ENCODE measurements at places on chromosomes 6 and 20.
A peak's percentile ranks its signal among the peaks of the same experiment; 100 is the strongest.

- no peak for DNase-seq
Observed at GRCh38 chr6:158367816-158368215, 55.6 kb downstream of the TULP4 start.

GRCh38 chr6:84447651-84448050 is 220.2 kb upstream of the CEP162 start:
- no peak for DNase-seq

GRCh38 chr6:142474531-142475289 is 172.9 kb downstream of the ADGRG6 start:
- DNase-seq = peak; percentile 55

GRCh38 chr6:88611721-88612120 is 351.7 kb downstream of the RNGTT start:
- no peak for DNase-seq

DNA sequence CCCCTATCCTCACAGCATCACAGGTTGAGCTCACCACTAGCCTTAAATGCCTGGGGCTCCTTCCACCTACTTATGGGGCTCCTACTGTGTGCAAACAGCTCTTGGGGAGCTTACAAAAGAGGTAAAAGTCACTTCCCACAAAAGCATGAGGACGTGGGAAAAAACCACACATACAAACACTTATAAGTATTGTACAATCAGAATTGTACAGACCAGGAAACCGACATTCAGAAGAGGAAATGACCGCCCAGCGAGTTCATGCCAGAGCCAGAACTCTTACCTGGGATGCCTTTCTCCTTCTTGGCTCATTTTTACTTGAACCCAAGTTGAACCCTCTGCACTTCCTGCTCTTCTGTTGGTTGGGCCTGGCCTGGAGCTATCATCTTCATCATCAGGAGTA is 6.3 kb upstream of the PPP1R16B start:
- no peak for DNase-seq

GRCh38 chr20:4601630-4602296 is 119.9 kb upstream of the PRND start:
- DNase-seq = no peak

GRCh38 chr6:44234101-44235025 is 11.0 kb downstream of the SLC29A1 start:
- peak; percentile 86 for DNase-seq

GRCh38 chr6:35062676-35063574 is 78.2 kb downstream of the TCP11 start:
- DNase-seq = no peak

GRCh38 chr20:63072991-63073737 is 66.4 kb upstream of the BHLHE23 start:
- no peak for DNase-seq

DNA sequence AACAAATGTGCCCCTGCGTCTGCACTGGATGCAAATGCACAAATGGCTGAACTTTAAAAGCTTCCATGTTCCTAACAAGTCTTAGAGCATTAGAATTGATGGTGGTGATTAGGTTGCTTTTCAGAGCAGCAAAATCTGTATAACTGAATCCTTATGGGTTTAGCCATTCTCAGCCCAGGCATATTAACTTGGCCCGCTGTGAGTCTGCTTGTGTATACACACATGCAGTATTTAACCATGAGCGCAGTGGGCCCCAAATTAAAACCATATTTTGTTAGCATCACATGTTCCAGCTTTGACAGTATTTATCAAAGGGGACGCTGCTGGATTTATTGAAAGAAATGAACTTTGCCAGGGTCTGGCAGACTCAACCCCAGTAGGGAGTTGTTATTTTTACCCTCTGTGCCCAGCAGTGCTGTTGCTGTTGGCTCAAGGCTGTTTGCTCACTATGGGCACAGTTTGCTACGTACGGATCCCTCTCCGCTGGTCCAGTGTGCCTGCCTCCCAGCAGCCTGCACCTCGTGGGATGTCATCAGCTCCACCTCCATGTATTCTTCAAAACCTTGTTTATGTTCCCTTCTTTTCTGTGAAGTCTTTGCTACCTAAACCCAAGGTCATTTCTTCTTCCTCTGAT is 144.7 kb downstream of the QRSL1 start:
- DNase-seq = no peak

GRCh38 chr20:32763202-32764004 is 1.2 kb downstream of the DNMT3B start:
- DNase-seq = no peak

- no peak for DNase-seq
Observed at GRCh38 chr20:38601216-38602184, at the start of gene ARHGAP40. TSS of gene ARHGAP40 (plus strand) at chr20:38601809.

GRCh38 chr6:140487586-140487985 is 1113.1 kb upstream of the CITED2 start:
- no peak for DNase-seq

GRCh38 chr6:83633609-83634008 is 75.3 kb downstream of the SNAP91 start:
- no peak for DNase-seq

DNA sequence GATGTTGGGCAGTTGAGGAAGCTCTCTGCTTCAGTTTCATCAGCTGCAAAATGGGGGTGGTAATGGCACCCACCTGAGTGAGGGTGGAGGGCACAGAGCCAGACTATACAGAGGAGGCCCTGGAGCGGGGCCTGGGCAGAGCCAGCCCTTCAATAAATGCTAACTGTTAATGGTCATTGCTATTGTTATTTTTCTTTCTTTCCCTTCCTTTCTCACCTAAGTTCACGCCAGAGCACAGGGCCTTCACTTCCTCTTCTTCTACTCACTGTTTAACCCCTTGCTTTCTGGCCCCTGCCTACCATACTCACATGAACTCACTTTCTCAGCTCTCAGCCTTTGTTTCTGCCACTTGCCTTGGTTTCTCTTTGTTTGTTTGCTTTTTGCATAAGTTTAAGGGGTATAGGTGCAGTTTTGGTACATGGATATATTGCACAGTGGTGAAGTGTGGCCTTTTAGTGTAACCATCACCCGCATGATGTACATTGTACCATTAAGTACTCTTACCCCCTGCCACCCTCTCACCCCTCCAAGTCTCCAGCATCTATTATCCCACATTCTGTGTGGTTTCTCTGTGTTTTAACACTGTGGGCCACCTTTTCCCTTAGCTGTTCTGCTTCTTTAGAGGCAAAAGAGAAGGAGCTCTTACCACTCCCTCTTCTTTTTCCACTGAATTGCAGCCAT is 7.5 kb upstream of the RREB1 start:
- DNase-seq = no peak

- no peak for DNase-seq
Observed at GRCh38 chr20:50838707-50839385, 44.0 kb downstream of the BCAS4 start.

DNA sequence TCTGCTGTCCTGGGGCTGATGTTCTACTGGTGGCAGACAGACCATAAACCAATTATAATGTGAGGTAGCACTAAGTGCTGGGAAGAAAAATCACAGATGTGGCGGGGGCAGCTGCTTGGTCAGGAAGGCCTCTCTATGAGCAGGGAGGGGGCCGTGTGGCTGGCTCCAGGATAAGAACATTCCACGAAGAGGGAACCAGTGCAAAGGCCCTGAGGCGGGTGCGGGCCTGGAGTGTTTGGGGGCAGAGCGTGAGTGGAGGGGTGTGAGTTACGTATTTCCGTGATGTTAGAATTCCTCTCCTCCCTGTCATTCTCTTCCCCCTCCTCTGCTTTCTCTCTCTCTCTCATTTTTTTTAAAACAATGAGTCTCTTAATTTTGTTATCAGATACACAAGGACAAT is 67.2 kb downstream of the CEBPB start:
- DNase-seq = no peak

DNA sequence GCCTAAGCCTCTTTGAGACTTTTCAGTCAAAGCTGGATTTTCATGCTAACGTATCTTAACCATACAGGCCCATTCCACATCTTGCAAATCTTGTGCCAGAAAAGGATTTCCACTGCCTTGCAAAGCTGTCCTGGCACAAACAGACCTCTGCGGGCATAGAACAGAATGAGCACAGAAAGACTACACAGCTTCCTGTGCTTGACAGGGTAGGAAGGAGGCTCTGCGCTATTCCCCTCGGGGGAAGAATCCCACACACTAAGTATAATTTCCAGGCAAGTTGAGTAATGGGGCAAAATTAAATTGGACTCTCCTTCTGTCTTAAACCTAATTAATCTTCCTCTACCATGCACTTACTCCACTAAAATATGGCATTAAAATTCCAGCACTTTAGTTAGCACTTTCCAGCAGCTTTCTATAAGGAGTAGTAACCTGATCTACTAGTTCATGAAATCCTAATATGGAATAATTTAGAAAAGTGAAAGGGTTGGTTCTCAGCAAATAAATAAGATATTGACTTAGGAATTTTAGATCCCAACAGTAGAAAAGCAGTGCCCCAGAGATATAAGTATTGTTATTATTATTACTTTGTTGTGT is 532.1 kb upstream of the JAG1 start:
- DNase-seq = no peak

DNA sequence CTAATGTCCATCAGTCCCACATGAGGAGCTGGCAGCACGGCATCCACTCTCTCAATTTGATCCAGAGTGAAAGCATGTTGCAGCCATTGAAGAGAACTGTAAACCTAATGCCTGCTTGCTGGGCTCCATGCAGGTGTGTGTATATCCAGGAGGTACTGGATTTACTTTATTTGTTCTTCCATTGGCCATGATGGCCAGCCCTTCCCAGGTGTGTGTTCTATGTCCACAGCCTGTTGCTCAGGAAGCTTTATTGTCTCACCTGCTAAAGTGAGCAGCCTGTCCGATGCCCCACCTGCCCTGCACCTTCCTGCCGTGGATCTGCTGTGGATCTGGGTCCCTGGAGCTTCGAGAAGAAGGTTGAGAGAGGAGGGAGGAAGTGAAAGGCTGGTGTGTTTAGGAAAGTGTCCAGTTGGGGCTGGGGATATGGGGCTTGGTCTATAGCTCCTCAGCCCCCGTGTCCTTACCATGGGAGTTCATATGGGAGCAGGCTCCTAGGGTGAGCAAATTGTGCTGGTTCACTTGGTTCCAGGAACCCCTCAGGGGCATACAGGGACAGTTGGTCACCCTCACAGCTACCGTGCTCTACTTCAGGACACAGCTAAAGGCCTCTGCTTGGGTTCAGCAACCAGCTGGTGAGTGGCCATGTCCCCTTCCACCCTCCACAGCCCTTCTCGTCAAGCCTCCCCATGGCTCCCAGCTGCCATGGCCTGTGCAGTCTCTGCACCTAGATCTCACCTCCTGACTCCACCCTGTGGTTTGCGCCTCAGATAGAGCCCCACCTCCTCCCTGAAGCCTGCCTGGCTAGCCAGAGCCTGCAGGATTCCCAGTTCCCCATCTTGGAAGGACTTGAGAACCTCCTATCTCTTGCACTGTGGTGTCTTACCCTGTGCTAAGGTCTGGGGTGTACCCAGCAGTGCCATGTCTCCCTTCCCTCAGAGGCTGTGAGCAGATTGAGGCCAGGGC is 12.7 kb downstream of the TREML2 start:
- no peak for DNase-seq

GRCh38 chr6:148700741-148701311 is 46.0 kb upstream of the UST start:
- DNase-seq = peak; percentile 24

GRCh38 chr6:45076217-45076930 is 251.8 kb upstream of the RUNX2 start:
- no peak for DNase-seq

GRCh38 chr6:35419417-35419816 is 32.7 kb upstream of the FANCE start:
- peak; percentile 84 for DNase-seq

GRCh38 chr20:35091816-35092523 is 637 bp downstream of the TRPC4AP start:
- DNase-seq = no peak

- no peak for DNase-seq
Observed at GRCh38 chr20:59102841-59103299, 60.3 kb upstream of the PRELID3B start.

DNA sequence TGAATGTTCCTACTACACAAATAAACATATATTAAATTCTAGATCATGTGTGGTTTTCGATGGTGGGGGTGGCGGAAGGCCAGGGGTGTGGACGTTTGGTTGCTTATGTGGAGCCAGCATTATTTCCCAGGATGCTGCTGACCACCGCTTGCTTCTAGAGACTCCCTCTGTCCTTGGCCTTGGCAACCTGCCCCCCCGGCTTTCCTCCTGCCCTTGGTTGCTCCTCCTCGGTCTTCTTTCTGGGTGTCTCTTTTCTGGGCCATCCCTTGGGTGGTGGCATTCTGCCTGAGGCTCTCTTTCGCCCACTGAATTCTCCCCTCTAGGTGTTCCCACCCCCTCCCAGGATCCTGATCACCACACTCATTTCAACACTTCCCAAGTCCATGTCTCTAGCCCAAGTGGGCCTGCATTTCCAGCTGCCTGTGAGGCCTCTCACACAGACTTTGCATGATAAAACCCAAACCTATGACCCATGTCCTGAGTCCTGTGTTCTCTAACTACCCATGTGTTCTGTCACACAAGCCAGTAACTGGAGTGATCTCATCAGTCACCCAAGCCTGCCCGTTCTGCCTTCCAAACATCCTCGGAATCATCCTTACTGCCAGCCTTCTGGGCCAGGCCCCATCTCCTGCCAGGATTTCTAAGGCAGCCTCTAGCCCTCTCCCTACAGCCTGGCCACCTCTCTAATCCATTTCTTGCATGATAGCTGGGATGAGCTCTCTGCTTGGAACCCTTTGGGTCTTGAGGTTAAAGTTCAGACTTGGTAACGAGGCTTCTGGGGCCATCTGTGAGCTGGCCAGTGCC is 71.2 kb downstream of the CDS2 start:
- no peak for DNase-seq

DNA sequence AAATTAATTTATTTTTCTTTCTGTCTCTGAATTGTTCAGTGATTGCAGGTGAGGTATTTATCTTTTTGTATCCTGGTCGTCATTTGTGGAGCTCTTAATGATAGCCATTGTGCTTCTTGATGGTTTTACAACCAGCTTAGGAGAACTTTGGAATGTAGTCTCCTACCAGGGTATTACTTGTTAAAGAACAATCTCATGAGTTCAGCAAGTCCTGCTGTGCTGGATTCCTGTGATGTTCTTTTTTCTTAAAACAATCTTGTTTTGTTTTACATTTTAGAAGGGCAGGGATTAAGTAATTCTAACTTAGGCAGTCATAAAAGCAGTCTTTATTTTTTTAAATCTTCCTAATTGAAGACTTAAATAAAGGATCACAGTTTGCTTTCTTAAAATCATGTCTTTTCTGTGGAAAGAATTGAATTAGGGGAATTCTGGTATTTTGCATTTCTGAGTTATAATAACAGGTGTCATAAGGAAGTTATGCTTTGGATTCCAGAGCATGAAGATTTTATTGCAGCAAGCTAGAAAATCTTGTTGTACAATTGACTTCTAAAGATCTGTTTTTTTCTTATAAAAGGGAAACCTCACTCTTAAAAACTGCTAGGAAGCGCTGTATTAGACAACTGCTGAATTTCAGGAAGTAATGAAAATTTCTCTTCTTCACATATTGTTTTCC is 23.7 kb downstream of the RIOK1 start:
- DNase-seq = no peak

GRCh38 chr20:2799271-2799670 is 1.2 kb downstream of the CPXM1 start:
- no peak for DNase-seq

GRCh38 chr6:109897025-109897424 is 81.1 kb upstream of the GPR6 start:
- no peak for DNase-seq

Measured in amniotic epithelial cell (primary cell).